T-helper 17 cell (primary cell): ENCODE measurements at places on chromosomes 2 and 18.

GRCh38 chr2:190663839-190664238, 15.0 kb downstream of the NAB1 start:
- no peak for DNase-seq

DNA sequence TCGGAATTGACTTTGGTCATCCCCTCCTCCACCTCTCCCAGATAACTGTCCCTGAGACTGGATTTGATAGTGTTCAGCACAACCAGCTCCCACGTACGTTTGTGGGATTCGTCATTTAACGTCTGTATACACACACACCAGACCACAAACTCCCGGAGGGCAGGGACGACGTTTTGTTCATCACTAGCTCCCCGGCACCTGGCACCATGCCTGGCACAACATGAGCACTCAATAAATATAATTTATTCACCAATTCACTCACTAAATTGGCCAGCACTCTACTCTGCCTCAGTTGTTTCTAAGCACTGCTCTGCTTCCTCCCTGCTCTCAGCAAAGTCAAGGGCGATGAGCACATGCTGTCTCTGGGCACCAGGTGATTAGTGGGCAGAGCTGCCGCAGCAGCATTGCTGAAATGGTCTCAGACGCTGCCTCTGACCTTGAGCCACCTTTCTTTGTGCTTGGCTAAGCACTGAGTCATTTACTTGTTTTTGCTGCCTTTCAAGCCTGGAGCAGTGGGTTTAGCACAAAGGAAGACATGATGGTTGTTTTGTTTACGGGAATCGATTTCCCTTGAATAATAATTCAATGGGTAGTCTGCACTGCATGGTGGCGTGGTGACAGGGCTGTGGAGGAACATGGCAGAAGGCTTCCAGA, 19.3 kb upstream of the LOXHD1 start:
- no peak for DNase-seq

DNA sequence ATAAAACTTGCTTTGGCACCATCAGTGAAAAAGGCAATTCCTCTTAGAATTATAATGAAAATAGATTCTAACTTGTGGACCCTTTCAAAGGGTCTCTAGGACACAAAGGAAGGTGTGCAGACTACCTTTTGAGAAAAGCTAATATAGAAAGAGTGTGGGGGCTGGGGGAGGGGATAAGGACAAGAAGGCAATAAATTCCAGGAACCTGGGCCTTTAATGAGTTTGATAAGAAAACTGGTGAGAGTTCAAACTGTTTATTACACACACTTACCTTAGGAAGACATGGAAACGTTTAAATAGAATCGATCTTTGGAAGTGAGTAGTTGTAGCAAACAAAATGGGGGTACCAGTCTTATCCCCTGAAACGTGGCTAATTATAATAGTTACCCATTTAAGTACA, 39.6 kb upstream of the PGAP1 start:
- no peak for DNase-seq

- DNase-seq = no peak
These were observed 334.6 kb upstream of the VRK2 start for GRCh38 chr2:57711991-57712390.

- DNase-seq = no peak
These were observed 32.8 kb downstream of the SOCS6 start for GRCh38 chr18:70321616-70322015.

GRCh38 chr2:152695763-152696162, 21.5 kb downstream of the PRPF40A start:
- no peak for DNase-seq

DNA sequence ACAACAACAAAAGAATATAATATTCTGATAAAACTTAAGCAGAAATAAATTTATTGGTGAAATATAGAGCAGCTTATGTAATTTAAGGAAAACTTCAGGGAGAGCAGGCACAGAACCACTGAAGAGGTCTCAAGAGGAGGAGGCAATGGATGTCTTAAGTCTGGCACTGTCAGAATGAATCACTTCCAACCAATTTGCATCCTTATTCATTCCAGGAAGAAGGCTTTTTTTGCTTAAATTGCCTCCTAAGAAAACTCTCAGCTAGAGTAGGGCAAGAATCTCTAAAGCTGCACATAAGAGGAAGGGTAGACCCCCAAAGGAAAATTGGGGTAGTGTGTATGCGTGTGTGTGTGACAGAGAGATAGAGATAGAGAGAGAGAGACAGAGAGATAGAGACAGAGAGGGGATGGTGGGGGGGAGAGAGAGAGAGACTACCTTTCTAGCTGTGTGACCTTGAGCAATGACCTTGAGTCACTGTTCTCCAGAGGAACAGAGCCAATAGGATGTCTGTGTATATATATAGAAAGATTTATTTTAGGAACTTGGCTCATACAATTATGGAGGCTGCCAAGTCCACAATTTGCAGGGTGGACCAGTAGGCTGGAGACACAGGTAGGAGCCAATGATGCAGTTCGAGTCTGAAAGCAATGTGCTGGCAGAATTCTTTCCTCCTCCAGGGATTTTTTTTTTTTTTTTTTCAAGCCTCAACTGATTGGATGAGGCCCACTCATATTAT, 96.4 kb upstream of the LINC00305 start:
- DNase-seq = no peak

DNA sequence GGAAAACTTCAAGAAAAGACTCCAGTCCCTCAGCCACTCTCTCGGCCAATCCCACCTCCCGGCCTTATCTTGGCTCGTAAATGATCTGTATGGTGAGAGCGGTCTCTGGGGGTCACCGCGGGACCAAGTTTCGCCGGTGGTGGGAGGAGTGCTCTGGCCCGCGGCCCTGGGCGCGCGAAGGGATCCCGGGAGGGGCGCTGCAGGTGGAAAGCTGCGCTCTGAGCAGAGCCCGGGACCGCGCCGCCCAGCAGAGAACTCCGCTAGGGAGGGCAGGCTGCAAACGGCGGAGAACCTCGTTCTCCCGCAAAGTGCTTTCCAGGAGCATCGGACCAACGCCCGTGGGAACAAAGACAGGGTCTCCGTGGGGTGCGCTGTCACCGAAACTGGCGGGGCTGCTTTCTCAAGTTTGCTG, 622 bp downstream of the LRP2 start:
- DNase-seq = no peak

DNA sequence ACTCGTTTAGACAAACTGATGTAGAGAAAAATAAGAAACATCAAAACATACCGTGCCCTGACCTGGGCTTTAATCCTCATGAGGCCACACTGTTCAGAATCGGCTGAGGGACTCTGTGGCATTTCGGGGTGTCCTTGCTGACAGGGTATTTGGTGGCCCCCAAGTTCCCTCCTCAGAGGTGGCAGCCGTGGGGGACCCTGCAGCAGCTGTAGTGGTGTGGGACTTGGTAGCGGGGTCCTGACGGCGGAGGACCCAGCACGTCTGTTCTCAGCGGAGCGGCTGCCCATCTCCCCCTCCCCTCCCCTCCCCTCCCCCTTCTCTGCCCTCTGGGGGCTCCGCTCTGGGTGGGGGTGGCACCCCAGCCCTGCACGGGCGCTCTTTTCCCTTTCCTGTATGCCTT, 18.4 kb downstream of the KCNG2 start:
- no peak for DNase-seq

DNA sequence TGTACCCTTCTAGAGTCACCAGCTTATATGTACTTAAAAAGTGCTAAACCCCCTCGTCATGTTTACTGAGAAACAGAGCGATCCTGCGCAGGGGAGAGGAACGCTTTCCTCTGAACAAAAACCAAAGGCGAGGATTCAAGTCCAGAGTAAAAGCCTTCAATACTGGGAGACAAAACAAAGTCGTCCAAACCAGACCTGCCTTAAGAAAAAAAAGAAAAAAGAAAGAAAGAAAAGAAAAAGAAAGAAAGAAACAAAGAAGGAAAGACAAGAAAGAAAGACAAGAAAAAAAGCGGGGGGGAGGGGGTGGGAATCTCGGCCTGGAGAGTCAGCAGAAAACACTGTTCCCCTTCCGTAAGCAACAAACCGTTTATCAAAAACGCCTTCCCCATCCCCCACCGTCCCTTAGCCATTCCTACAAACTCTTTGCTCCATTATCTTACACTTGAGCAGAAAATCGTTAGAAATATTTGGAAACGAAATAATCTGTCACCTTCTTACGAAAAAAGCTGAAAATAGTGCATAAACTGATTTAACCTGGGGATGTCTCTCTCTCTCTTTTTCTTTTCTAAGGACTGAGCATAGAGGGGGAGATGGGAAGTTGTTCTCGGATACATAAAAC, 3.3 kb downstream of the PTGR3 start:
- no peak for DNase-seq

GRCh38 chr18:13232086-13232917, 13.7 kb downstream of the LDLRAD4 start:
- no peak for DNase-seq

- no peak for DNase-seq
These were observed 85.2 kb downstream of the HS1BP3 start for GRCh38 chr2:20565623-20566236.

DNA sequence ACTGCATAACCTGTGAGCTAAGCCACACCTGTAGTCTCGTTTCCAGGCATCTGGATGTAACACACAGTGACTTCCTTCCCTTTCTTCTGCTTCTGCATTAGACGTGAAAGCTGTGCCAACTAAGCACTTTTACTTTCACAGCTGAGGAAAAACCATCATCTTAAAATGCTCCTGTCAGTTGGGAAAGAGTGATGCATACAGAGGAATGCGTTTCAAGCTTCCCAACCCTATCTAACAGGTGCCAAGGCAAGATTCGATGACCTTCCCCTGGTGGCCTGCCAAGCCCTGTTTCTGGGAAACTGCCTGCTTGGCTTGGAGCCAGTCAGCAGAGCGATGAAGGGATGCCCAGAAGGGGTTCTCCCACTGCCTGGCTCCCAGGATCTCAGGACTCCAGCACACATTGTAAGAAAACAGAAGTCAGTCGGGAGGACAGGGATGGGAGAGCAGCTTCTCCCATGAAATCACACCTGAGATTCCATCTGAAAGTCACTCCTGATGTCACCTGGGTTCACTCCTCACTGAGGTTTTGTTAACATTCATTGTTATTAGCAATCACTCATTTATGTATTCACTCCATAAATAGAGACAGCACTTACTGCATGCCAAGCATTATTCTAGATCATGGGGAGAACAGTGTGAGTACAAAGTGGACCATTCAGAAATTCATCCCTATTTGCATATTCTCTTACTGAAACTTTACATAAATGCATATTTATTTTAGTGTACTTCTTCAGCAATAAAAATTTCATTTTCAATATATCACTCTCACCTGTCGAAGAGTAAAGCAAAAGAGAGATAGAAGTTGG, 64.1 kb downstream of the DTNA start:
- DNase-seq = no peak

DNA sequence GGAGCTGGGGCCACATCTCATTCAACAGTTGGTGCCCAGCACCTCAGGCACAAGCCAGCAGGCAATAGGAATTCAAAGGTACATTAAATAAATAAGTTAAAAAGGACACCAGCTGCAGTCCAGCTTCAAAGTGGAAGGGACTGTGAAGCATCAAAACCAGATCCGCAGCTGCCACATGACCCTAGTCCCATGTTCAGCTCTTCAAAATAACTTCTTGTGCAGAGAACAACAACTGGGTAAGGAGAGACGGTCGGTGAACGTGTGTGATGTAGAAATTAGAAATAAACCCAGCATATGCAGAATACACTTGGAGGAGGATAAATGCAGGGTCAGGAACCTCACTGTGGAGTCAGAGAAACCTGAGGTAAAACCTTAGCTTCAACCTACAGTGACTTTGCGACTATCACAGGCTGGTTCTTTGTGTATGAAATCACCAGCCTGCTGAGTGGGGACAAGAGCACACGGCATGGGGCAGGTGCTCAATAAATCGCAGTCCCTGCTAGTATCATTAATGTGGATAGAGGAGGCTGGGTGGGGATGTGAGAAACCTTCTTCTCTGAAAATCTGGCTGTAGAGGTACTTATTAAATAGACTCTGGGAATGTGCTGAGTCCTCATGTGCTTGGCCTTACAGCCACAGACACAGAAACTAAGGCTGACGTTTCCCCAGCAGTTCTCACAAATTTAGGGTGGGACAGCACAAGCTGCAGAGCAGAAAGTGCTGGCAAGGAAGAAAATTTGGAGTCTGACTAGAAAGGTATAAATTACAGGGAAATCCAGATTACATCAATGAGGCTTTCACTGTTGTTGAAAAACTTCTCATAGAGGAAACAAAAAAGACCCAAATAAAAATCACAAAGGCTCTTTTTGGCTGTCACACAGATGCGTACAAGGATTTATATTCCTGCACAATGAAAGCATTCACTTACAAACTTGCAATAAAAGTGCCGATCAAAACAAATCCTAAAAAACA, 20.7 kb downstream of the FBXO15 start:
- no peak for DNase-seq
